ENCODE measurements at places on chromosomes 1 and 21.

- DNase-seq = no peak
Observed at GRCh38 chr1:30998887-30999286, 66.6 kb downstream of the PUM1 start.

DNA sequence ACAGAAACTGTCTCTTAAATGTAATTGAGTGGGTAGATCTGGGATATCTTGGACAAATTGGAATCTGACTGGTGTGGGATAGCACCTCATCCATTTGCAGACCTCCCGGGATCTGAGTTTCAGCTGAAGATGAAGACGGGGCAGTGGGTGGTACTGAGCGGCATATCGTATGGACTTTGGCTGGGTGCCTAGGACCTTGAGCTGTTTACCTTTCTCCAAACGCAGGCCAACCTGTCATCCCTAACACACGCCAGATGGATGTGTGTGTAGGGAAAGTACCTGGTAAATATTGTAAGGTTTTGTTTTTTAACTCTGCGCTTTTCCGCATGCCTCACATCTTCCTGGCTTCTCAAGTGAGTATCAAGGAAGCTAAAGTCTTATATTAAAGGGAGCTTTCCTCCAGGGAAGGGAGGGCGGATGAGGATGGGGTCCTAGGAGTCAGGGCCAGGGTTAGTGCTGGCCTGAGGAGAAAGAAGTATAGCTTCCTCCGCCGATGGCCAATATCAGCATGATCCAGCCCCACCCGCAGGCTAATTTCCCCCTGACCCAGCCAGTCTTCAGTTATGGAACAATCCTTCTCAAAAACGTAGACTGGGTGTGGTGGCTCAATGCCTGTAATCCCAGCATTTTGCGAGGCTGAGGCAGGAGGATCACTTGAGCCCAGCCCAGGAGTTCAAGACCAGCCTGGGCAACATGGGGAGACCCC, 26.2 kb downstream of the ATP8B2 start:
- DNase-seq = no peak

DNA sequence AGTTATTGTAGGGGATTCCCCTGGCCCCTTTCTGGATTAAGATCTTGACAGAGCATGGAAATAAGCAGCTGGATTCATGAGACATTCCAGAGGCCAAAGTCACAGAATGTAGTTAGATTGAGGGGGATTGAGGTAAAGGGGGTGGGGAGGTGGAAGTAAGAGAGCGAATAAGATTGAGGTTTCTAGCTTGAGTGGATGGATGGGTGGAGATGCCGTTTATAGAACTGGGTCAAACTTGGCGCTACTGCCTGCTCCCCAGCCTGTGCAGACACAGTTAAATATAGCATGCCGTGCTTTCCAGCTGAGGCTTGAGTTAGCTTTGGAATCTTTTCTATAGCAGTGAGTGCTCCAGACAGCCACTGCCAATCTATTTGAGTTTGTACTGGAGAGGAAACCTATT, 85.7 kb downstream of the DYRK1A start:
- DNase-seq = no peak

- DNase-seq = no peak
Observed at GRCh38 chr21:24294171-24294570, 1313.1 kb downstream of the MRPL39 start.

DNA sequence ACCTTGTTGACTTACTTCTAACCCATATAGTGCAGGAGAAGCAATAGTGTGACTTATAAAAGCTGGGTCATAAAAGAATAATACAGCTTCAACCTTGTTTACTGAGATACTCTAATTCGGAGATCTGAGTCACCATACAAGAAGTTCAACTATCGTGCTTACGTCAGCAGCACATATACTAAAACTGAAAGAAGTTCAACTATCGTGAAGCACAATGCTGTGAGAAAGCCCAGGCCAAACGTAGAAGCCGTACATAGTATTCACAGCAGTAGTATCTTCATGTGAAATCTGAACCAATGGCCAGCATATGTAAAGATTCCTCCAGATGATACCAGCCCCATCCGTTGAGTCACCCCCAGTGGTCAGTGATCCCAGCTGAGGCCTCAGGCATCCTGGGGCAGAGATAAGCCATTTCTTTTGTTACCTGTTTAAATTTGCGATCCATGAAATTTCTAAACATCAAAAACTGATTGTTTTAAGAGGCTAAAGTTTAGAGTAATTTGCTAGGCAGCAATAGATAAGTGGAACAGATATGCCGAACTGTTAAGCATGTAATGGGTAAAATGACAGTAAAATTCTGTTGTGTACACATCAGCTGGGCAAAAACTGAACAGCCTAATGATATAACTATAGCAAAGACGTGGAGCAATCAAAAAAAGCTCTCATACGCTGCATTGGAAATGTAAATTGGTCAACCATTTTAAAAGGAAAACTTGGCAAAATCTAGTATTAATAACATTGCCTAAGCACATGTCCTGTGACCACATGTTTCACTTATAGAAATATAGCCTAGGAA, 53.9 kb upstream of the SAMD13 start:
- DNase-seq = no peak

- DNase-seq = no peak
Observed at GRCh38 chr1:183385340-183386144, 32.6 kb downstream of the NMNAT2 start.

GRCh38 chr1:55618199-55618598, 403.0 kb upstream of the USP24 start:
- DNase-seq = no peak

GRCh38 chr1:154192476-154192875, 576 bp upstream of the TPM3 start:
- DNase-seq = no peak

GRCh38 chr1:160346958-160347357, 3.8 kb downstream of the NCSTN start:
- DNase-seq = no peak

DNA sequence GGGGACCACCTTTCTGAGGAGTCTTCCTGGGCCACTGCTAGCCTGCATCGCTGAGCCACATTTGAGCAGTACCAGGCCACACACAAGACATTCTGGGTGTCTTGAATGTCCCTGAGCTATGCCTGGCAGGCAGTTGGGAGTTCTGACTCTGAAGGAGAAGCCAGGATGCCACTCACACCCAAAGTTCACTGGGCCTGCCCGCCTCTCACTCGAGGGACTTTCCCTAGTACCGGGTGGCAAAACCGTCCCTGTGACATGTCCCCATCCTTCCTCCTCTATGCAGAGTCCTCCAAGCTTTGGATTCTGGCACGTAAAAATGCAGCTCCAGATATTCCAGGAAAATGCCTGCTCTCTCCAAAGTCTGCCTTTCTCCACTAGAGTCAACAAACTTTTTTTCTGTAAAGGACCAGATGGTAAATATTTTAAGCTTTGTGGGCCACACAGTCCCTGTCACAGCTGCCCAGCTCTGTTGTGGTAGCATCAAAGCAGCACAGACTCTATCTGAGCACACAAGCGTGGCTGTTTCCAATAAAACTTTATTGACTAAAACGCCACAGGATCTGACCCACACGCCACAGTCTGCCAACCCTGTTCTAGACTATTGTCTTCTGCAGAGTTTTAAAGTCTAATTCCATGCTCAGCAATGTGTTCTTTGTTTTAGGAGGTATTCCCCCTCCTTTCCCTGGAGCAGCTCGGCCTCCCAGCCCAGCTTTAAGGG, 19.2 kb upstream of the GUCA2B start:
- DNase-seq = no peak

DNA sequence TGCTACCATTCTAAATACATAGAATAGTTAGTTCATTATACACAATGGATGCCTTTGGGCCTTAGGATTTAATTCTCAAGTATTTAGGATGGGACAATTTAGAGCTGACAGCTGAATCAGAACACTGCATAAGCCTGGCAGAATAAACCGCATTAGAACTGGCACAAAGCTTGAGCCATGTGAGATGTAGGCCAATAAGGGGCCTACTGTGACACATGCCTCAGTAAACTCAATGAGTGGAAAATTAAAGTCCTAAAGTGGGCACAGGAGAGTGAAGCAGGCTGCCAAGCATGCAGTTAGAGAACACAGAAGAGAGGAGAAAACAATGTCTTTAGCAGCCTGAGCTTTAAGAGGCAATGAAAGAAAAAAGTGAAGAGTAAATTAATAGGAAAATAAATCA, 24.3 kb downstream of the SCYL3 start:
- no peak for DNase-seq

- DNase-seq = no peak
Observed at GRCh38 chr1:208343226-208343625, 99.0 kb upstream of the PLXNA2 start.

DNA sequence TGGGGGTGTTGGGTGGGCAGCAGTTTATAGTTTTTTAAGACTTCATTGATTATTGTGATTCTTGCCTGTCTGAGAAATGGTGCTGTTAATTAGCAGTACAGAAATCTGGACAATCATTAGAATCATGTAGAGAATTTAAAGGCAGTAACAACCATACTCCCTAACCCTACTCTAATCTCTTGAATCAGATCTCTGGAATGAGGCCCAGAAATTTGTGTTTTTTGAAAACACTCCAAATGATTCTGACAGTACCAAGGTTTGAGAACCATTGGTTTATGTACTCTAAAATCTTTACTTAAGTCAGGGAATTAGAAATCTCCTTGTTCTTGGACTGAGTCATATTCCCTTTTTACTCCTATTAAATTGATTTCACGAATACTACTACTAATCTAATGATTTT, 24.0 kb downstream of the FNBP1L start:
- DNase-seq = no peak

DNA sequence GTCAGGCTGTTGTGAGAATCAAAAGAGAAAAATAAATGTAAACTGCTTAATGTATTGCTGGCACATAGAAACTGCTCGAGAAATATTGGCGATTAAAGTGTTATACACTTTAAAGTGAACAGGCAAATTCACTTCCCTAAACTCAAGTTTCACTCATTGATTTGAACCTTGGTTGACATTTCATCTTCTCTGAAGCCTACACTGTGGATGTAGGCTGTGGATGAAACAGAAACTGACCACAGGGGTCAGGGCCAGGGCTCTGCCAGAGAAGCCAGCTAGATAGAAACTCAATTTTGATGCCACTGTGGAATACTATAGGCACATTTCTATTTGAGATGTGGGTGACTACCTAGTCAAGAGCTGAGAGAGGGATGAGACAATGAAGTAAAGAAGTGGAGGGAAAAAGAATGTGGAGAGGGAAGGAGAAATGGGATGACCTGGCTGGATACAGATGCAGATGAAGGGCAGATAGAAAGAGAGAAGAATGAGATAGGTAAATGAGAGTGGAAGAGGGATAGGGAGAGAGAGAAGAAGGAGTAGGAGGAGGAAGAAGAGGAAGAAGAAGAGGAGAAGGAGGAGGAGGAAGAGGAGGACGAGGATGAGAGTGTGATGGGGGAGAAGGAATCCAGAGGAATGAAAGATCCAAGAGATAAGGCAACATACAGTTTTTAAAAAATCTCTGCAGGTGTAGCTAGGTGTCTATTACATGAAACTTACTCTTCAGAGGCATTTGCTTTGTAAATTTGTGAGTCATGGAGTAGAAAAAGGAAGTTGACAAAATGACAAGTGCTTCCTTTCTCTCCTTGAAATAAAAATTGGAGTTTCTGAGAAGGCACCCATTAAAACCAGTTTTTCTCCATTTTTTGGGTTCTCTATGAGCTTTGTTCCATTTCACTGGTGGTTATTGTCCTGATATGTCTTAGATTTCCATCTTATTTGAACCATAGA, 17.4 kb upstream of the CD1D start:
- no peak for DNase-seq

GRCh38 chr1:6582370-6582769, 2.6 kb downstream of the ZBTB48 start:
- DNase-seq = no peak

GRCh38 chr1:221715321-221716169, 26.3 kb downstream of the DUSP10 start:
- DNase-seq = no peak

DNA sequence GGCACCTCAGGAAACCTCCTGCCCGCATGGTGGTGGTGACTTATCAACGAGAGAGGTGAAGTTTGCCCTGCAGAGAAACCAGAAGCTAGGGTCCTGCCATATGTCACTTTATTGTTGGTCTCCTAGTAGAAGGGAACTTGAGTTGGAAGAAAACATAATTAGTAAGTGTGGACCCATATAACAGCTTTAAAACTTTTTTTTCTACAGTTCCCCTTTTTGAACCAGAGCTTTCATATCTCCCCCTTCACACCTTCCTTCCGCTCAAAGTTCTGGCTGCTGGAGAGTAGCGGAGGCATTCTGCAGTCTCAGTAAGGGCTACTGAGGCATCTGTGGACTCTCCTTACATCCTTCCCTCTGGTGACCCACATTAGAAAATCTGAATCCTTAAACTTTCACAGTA, 48.9 kb downstream of the PHC2 start:
- DNase-seq = no peak

DNA sequence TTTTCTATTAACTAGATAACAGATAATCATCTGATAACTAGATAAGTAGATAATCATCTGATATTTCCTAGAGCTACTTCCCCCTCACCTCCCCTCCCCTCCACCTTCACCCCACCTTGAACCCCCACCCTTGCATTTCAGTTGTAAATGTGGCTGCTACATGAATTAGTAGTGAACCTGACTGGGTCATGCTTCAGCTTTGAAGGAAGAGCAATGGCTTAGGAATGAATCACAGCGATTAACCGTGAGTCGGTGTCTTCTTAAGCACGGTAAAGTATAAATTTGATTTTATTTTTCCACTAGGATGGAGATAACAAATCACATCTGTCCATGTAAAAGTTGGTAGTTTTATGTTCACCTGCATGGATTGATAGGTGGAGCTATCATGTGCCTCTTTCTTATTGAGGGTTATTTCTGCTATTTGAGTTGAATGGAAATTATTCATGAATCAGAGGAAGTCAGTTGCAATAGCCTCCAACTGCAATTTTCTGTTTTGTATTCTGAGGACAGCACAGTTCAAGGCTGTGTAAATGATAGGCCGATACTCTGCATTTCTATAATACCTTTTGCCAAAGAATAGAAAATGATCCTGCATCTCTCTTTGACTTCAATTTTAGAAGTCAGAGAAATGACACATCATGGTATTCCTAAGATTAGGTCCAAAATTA, 235.0 kb downstream of the PTGER3 start:
- no peak for DNase-seq

GRCh38 chr1:111439461-111440351, 9.3 kb downstream of the WDR77 start:
- no peak for DNase-seq

- DNase-seq = no peak
Observed at GRCh38 chr1:235601104-235601503, 48.5 kb downstream of the GNG4 start.

DNA sequence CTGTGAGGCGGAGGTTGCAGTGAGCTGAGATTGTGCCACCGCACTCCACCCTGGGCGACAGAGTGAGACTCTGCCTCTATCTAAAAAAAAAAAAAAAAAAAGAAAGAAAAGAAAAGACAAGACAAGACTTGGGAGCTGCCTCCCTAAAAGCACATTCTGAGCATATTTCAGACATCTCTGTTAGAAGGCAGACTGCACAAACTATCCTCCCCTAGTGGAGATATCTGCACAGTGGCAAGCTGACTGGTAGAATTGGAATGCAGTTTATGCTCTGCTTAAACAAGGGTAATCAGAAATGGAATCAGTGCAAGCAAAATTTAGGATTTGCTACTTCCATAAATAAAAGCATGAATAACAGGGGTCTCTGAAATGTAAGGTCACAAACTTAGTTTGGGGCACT, 31.8 kb downstream of the GNG4 start:
- no peak for DNase-seq

- no peak for DNase-seq
Observed at GRCh38 chr1:180586671-180587155, 27.9 kb downstream of the OVAAL start.

Measured in activated CD4-positive, alpha-beta T cell treated with anti-CD3 and anti-CD28 coated beads for 4 hours (primary cell).